ENCODE measurements at places on chromosomes 3 and 15.
A peak's percentile ranks its signal among the peaks of the same experiment; 100 is the strongest.

DNA sequence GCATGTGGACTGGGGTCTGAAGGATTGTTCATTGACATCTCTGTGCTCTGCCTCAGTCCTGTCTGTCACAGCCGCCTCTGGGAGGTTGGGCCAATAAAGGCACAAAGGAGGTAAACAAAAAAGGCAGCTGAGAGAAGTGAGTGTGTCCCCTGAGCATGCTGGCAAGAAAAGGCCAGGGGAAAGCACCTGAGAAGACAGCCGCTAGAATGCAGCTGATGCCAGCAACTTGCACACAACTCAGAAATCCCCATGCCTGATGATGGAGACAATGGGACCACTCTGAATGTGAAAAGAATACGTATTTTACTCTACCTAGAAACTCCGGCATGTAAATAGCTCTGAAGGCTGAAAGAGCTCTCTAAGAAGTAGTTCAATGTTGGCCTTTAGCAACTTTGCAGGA lies 118.7 kb downstream of the KCNH8 start:
- no peak for DNase-seq

DNA sequence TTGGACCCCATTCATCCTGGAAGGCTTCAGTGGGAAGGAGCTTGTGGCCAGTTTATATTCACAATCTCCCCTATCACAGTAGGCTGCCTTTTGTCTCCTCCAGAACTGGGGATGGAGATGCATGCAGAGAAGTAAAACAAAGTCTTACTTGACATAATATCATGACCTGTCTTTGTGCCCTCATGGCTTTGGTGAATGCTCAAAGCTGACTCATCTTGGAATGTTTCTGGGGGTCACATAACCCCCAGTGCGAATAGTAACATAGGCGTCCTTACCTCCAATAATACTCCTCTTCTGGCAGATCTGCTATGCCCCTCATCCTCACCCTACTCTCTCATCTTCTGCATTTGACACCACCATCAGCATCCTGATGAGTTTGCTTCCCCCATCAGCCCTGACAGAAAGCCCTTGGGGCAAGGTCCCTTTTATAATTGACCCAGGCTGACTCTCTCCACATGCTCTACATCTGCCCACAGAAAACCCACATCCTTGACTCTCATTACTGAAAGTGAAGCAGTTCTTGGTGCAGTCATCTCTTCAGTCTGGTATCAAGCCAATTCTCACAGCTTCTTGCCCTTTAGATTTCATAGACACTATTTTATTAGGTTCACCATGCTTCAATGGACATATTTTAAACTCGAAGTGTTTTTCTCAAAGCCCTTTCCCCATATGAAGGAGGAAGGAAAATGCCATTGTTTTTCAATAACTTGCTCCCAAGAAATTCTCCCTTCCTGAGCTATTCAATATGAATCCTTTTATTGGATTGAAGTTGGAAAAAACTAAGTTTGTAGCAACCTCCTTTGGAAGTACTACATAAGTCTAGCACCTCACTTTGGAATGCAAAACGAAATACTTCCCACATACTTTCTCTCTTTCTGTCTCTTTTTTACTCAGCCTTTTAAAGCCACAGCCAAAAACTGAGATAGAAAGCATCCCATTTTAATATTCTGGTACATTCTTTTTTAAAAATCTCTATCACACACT lies 36.6 kb downstream of the OSTN start:
- DNase-seq = peak; percentile 96

- peak; percentile 48 for DNase-seq
Measured at GRCh38 chr15:62391641-62392262, 226.7 kb upstream of the C2CD4B start.

- no peak for DNase-seq
Measured at GRCh38 chr3:125261031-125261430, 48.5 kb upstream of the SLC12A8 start.

DNA sequence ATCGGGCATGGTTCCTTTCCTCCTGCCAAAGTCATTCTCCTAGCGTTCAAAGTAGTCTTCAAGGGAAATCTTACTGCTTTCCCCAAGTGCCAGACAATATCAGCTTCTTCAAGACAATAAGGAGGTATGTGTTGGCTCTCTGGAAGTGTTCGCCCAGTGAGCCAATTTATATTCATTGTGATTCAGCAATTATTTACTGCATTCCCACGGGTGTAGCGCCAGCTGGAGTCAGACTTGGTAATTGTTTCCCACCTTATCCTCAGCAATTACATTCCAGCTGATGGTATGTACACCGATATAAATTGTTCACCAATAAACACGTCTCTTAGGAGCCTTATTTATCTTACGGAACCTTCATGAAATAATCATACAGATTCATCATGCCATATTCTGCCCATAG lies 103.6 kb upstream of the CTNNB1 start:
- DNase-seq = no peak

DNA sequence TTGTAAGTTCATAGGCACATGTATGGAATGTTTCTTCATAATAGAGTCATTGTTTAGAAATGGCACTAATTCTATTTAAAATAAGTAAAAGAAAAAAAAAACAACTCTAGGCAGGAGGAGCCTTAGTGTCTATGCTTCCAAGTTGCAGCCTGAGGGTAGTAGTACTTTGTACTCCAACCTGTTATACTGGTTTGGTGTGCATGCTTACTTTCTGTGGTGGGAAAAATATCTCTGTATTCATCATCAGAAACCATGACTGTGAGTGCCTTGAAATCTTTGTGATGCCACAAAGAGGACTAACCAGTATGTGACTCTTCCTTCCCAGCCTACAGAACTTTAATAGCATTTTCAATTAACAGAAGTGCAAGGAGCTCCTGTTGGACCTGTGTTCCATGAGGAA lies 4.4 kb downstream of the NAALADL2 start:
- DNase-seq = peak; percentile 77

DNA sequence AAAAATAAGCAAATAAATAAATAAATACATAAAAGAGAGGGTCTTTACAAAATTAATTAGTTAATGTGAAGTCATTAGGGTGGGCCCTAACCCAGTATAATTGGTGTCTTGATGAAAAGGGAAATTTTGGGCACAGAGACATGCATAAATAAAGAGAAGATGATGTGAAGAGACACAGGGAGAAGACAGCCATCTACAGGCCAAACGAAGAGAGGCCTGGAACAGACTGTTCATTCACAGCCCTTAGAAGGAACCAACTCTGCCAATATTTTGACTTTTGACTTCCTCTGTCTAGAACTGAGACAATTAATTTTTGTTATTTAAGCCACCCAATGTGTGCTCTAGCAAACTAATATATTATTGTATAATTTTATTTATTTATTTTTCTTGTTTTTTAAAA lies 29.6 kb upstream of the SELENOK start:
- peak; percentile 8 for DNase-seq

- DNase-seq = no peak
Measured at GRCh38 chr3:122091602-122092295, 36.6 kb downstream of the CD86 start.

DNA sequence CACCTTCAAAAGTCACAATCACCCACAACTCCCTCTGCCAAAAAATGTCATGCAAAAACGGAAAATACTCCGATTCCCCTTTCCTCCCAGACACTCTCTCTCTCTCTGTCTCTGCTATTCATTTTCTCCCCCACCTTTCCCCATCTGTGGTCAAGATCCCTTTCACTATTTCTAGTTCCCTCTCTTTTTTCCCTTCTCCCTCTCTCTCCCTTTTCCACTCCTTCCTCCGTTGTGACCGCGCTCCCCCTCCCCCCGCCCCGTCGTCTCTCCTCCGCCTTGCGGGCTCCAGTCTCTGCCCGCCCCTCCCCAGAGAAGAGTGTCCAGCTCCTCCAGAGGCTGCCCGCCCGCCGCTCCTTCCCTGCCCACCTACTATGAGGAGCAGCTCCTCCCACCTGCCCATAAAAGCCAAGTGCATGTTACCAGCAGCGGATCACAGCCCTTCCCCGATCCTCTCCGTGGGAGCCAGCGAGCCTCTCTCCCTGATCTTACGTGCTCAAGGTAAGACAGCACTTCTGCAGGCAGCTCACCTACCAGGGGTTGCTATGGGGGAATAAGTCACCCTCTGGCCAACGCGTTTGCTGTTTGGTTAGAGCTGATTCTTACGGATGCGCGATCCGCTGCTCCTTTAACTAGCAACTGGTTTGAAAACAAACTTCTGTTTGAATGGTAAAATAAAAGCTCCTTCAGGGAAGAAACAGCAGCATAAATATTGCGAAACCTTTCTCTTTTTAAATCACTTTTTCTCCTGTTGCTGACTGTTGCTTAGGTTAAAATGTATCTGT lies at the start of gene COL8A1:
COL8A1 (plus strand) TSS at position 428 of the 782 bp plus-strand sequence. CDS start 152,089 bp downstream, outside the sequence.
- DNase-seq = peak; percentile 94

DNA sequence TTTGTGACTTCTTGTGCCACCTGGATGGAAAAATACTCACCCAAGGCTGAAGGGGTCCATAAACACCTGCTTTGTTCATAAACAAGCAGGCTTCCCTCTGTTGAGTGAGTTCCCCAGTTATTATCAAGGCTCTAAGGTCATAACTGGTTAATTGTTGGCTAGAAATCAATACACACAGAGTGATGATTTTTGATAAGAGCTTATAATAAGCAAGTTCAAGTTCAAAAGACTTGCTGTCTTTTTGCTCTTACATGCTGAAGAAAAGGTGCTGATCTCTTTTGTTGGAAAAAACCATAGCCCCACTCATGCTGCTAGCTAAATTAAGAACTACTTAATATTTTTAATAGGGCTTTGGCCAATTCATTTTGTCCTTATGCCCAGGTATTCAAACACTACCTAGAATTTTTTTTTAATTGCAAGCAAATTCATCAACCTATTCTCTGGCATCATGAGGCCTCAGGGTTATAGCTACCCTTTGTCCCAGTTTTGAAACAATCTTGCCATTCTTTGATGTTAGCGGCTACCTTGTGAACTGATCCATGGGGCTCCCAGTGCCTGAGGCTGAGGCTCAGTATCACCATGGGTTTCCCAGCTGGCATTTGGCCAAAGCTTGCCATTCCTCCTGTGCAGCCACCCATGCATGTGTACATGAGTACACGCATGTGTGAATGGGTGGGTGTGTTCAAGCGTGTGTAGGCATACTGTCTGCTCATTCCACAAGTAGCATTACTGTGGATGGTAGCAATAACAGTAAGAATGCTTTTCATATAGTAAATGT lies 127.6 kb upstream of the LPP start:
- no peak for DNase-seq

DNA sequence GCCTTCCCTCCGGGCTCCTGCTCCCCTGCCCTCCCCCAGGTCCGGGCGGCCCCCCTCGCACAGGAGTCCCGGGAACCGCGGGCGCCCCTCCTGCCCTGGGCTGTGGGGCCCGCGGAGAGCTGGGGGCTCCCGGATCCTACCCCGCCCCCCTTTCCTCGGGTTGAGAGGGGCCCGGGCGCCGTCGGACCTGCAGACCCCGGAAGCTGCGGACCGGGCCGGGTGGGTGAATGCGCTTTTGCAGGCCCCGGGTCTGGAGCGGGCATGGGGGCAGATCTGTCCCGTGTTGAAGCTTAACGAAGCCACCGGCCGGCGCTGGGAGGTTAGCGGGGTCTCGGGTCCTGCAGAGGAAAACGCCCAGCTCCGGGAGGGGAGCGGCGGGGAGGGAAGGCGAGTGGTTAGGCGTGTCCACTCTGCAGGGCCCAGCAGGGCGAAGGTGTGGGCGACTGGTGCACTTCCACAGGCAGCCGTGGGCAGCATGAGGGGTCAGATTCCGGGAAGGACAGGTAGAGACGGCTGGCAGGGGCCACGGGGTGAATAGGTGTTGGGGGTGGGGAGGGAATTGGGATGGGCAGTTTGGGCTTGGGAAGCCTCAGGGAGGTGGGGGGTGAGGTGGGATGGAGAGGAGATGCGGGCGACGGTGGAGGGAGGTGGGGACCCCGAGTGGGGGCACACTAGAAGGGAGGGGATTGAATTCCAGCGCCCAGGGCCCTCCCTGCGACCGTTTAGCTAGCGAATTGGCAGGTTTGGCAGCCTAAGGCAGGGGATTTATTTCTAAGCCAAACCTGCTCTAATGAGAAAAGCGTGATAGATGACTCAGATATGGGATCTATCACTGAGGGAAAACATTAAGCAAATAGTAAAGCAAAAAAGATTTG lies 635 bp downstream of the CD276 start:
- DNase-seq = peak; percentile 62

DNA sequence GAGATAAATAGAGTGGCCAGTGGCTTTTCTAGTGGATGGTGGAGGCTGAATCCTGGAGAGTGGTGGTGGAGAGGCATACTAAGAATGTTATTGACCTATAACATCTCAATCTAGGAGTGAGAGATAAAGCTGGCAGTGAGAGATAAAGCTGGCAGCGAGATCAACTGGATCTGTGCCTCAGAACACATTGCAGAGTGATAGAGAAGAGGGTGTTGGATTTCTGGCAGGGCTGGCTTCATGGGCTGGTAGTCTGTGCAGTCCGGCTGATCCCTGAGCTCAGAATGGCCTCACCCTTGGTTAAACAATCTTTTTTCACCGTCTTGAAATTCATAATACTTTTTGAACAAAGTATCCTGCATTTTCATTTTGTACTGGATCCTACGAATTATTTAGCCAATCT lies 221.2 kb downstream of the NLGN1 start:
- no peak for DNase-seq

DNA sequence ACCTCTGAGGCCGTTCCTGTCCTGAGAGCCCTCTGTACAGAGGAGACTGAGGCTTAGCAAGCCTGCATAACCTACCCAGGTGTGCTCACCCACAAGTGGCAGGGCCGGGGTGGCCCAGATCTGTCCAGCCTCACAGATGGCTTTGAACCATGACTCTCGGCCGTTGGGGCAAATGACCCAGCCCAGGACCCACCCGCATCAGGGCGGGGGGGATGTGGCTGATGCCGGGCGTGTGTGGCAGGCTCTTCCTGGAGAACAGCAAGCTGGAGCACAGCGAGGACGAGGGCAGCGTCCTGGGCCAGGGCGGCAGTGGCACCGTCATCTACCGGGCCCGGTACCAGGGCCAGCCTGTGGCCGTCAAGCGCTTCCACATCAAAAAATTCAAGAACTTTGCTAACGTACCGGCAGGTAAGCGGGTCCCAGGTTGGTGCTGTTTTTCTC lies 133.5 kb downstream of the LRRK1 start:
- DNase-seq = no peak

- DNase-seq = no peak
Measured at GRCh38 chr3:133575086-133575485, 1.6 kb downstream of the CDV3 start.

DNA sequence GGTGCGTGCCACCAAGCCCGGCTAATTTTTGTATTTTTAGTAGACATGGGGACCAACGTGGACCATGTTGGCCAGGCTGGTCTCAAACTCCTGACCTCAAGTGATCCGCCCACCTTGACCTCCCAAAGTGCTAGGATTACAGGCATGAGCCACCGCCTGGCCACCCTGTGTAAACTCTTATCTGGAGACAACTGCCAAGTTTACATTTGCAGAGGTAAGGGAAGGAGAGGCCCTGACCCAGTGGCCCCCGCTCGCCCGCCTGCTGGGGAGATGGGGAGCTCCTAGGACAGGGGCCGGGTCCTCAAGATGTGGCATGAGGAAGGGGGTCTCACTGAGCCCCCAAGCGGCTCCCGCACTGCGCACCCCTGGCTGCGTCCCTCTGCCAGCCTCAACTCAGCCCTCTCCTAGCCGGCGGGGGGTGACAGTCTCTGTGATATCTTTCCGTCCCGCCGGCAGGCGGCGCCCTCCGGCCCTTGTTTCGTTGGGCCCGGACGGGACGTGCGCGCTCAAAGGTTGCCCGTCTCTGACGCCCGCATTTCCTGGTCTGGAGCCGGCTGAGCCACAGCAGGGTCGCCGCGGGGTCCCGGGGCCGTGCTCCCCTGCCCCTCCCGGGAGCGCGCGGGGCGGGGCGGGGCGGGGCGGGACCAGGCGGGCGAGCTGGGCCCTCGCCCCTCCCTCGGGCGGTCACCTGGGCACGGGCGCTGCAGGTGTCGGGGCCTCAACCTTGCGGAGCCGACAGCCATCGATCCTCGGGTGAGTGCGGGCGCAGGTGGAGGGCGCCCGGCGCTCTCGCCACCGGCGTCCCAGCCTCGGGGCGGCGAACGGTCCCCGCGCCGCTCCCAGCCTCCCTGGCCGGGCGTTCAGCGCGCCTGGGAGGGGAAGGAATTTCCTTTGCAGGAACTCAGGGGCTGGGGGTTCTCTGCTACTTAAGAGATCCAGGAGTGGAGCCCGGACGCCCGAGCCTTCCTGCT lies at the start of gene GPR160:
GPR160 (plus strand) TSS at position 533 of the 971 bp plus-strand sequence. CDS start 45,978 bp downstream, outside the sequence.
- peak; percentile 72 for DNase-seq

All from M059J (cell line).